Suprapubic skin (tissue), 4 donors: ENCODE measurements at places on chromosomes 16 and 17.

GRCh38 chr17:82332669-82333278, 792 bp downstream of the SECTM1 start:
- no peak for DNase-seq

DNA sequence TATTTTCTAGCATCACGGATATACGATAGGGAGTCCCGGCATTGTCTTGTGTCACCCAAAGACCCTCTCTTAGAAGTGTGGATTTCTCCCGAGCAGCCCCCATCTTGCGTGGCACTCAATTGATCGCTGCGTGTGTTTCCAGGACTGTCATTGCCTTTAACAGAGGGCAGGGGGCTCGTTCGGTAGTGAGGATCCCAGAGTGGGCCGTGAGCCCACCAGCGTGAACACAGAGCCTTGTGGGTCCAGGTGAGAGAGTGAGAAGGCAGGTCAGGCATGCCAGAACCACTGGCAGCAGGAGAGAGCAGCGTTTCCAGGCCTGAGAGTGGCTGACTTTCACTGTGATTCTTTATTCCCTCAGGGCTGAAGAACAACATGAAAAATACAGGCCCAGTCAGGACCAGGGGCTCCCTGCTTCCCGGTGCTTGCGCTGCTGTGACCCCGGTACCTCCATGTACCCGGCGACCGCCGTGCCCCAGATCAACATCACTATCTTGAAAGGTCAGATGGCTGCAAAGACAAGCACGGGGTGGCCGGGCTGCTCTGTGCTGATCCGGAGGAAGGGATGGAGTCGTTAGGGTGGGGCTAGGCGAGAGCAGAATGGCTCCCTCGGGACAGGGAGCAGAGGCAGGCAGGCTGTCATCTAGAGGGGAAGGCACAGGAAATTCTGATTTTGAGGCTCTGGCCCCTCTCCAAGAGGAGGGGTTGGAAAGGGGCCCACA, 22.4 kb downstream of the C1QTNF1 start:
- DNase-seq = no peak

DNA sequence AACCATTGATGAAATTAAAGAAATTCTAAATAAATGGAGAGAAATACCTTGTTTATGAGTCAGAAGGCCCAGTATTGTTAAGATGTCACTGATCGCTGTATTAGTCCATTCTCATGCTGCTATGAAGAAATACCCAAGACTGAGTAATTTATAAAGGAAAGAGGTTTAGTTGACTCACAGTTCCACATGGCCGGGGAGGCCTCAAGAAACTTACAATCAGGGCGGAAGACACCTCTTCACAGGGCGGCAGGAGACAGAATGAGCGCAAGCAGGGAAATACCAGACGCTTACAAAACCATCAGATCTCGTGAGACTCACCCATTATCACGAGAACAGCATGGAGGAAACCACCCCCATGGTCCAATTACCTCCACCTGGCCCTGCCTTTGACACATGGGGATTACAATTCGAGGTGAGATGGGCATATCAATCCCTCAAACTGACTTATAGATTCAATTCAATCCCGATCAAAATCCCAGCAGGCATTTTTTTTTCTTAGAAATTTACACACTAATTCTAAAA, 157.2 kb downstream of the ENGASE start:
- no peak for DNase-seq

GRCh38 chr16:10868596-10869469, 8.2 kb upstream of the CIITA start:
- DNase-seq = no peak

GRCh38 chr17:43587647-43588046, 41.5 kb upstream of the ETV4 start:
- DNase-seq = no peak

DNA sequence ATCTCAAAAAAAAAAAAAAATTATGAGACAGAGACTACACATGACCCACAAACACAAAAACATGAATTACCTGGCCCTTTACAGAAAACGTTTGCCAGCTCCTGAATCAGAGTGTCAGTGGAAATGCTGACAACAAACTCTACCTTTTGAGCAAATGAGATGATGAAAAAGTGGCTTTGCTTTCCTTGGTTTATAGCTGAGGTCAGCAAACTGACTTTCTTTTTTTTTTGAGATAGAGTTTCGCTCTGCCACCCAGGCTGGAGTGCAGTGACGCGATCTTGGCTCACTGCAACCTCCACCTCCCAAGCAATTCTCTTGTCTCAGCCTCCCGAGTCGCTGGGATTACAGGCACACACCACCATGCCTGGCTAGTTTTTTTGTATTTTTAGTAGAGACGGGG, 46.3 kb downstream of the ZCCHC14 start:
- no peak for DNase-seq
